ENCODE measurements at places on chromosomes 3 and 15.
A peak's percentile ranks its signal among the peaks of the same experiment; 100 is the strongest.

GRCh38 chr3:160226026-160226907, 1.0 kb downstream of the C3orf80 start:
- peak; percentile 24 for DNase-seq

DNA sequence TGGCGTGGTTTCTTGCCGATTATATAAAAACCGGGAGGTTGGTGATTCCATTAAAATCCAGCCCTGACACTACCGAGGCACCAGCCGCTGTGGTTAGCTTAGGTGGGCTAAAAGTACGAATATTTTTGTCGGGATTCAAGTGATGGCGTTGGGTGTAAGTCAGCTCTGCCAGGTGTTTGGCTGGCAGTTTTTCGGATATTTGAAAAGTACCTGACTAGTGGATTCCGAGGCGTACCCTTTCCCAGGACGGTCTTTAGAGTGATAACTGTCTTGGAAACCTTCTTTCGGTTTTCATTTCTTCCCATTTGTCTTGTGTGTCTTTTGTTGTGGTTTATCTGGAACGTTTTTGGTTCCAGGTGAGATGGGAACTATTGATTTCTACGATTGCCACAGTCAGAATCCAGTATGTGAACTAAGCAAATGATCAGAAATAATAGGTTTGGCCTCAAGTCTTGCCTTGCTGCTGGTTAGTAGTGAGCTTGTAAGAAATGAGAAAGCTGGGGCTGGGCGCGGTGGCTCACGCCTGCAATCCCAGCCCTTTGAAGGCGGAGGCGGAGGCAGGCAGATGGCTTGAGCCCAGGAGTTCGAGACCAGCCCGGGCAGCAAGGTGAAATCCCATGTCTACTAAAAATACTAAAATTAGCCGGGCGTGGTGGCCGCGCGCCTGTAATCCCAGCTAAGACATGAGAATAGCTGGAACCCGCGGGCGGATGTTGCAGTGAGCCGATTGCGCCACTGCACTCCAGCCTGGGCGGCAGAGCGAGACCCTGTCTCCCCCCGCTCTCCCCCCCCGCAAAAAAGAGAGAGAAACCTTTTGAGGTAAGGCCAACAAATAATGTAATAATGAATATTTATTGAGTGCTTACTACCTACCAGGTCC, 1.4 kb downstream of the FYTTD1 start:
- peak; percentile 75 for DNase-seq

- peak; percentile 46 for DNase-seq
These were observed 157.7 kb upstream of the FAM3D start for GRCh38 chr3:58824285-58824684.

DNA sequence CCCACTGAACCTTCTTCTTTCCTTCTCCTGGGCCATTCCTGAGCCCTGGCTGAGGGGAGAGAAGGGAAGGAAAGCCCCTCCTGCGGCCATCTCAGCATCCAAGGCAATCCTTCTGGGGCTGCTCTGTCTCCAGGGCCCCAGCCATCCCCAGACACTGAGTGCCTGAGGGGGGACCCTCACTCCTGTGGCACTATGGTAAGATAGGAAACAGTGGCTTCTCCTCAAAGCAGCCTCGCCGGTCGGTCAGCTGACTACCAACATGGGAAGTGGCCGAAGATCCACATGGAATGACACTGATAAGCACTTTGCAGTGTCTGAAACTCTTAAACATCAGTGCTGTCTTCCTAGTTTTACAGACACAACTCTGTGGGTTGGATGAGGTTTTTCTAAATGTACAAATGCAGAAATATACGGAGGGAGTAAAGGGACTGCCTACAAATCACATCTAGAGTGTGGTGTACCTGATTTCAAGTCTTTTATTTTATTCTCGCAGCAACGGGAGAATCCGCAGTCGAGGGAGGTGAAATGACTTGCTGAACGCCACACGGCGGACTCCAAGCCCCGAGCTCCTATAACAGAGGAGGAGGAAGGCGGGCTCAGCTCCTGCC, 973 bp upstream of the ITPKA start:
- DNase-seq: no peak

All from left cardiac atrium (tissue), 4 donors.